ENCODE measurements at places on chromosomes 7 and 10.

GRCh38 chr7:97218767-97219166, 101.3 kb downstream of the SDHAF3 start:
- DNase-seq: no peak

DNA sequence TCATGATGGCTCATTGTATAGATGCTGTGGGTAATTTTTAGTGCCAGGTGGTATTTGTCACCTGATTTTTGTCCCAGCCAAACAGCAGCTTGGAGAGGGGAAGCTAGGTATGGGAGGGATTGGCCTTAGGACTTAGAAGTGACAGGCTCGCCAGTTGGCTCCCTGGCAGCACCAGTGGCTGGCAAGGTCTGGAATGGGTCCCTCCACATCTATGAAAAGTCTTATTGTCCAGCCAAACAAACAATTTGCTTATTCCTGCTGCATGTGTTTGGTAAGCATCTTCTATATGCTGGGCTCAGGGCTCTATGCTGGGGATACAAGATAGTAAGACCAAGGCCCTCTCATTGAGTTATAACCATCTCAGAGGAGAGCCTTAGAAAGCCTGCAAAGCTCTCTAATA, 42.5 kb downstream of the SORCS3 start:
- no peak for DNase-seq

DNA sequence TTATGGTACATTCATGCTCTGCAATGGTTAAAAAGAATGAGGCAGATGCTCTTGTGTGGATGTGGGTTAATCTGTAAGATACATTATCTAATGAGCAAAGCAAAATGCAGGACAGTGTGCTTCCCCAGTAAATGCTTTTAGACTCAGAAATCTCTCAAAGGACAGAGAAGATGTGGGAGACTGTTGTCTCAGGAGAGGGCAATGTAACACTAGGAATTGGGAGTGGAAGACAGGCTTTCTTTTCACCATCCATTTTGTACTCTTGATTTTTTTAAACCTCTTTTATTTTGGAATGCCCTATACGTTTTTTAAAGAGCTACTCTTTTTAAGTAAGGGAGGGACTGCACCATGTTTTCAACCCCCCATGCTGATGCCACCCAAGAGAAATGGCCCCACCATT, 77.5 kb upstream of the ADAM12 start:
- DNase-seq: no peak

DNA sequence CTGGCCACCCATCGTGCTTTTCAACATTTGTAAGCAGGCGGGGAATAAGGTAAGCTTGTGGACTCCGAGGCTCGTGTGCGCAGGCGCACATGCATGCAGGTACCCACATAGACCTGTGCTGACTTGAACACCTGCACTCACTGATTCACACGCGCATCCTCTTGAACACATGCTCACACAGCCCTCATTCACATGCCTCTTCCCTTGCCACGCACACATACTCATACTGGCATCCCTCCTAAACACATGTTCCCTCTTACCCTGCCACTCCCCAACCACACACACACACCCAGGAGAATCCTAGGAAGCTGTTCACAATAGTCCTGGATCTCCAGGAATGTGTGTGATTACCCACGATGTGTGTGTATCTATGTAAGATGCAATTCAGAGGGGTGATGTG, 44.1 kb upstream of the LBX1 start:
- no peak for DNase-seq

GRCh38 chr7:97555857-97556421, 175.9 kb upstream of the TAC1 start:
- DNase-seq: no peak

- DNase-seq: no peak
These were observed 42.9 kb upstream of the TMEM168 start for GRCh38 chr7:112833082-112833481.

DNA sequence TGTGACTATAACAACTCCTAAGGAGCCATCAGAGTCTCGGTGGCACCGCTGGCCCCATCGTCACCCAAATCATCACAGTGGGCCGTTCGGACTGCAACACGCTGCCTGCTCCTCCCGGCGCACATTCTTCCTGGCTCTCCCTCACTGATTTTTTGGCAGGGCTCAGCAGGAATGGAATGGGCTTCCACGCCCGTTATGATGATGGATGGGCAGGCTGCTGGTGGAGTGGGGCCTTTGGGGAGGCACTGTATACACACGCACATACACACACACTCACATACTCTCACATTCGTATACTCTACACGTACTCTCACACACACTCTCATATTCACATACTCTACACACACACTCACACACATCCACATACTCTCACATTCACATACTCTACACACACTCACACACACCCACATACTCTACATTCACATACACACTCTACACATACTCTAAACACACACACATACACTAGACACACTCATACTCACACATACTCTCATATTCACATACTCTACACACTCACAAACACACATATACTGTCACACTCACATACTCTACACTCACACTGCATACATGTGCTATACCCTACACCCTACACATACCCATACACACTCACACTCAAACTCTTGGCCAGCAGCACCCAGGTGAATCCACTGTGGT, 99.8 kb downstream of the KCNMA1 start:
- no peak for DNase-seq

DNA sequence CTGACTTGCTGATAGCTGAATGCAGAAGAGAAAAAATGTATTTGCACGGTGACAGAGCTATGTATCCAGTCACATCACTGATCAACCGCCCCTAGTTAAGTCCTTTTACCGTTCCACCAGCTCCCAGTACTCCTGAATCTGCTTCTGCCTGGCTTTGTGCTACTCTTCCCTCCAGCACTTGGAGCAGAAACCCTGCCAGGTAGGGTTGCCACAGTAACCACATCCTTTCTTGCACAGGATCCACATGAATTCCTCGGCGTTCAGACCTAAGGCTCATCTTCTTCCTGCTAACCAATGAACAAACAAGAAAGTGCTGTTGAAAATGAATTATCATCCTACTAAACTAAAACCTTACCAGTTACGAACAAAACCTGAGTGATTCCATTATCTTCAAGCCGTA, 52.0 kb upstream of the KCTD7 start:
- DNase-seq: no peak

GRCh38 chr7:156840134-156840533, 52.8 kb downstream of the LMBR1 start:
- DNase-seq: no peak

GRCh38 chr10:14384915-14385314, 54.2 kb upstream of the FRMD4A start:
- DNase-seq: no peak

DNA sequence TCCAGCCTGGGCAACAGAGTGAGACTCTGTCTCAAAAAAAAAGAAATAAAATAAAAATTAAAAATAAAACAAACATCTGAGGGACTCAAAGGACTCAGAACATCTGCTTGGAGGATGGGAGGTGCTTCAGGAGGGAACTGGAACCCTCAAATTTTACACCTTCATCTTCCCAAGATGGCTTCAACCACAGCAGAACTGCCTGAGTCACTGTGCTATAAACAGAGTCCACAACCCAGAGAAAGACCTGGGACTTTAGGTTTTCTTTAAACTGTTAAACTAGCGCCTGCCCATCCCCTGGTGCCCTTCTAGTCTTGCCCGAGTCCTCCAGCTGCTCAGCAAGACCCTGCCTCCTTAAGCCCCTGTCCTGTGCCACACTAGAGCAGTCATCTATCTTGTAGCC, 40.8 kb downstream of the RGS10 start:
- DNase-seq: no peak

GRCh38 chr10:132132421-132132841, 54.3 kb upstream of the DPYSL4 start:
- DNase-seq: no peak

- DNase-seq: no peak
These were observed 21.4 kb upstream of the UNC5B start for GRCh38 chr10:71191019-71191418.

GRCh38 chr10:67076144-67076543, 150.3 kb downstream of the LRRTM3 start:
- DNase-seq: no peak

GRCh38 chr7:135188298-135188984, 17.9 kb upstream of the CYREN start:
- no peak for DNase-seq

- no peak for DNase-seq
These were observed 21.8 kb upstream of the MRC1 start for GRCh38 chr10:17787087-17787961.
